NCI-H2029 (cell line): ENCODE measurements at places on chromosomes 2 and 18.

- no peak for DNase-seq
These were observed 19.8 kb downstream of the PIKFYVE start for GRCh38 chr2:208285853-208286252.

GRCh38 chr2:162613839-162614238, 224.7 kb downstream of the KCNH7 start:
- DNase-seq, result no peak

DNA sequence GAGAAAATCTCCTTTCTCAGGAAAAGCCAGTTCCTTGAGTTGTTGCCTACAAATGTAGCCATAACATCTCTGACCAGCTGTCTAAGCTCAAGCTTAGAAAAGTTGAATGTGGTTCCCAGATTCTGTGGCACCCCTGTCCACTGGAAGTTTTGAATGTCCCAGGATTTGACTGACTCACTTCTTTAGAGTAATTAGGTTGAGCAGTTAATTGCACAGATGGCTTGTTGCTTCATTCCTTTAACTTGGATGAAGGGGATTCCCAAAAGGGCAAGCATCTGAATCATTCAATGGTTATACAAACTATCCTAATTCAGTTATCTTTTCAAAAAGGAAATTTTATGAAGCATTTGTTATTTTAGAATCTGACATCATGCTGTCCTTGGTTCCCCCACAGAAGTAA, 374.7 kb downstream of the LNPK start:
- DNase-seq, result no peak

GRCh38 chr2:227515742-227516141, 43.8 kb downstream of the AGFG1 start:
- no peak for DNase-seq

GRCh38 chr2:239211396-239212094, 189.3 kb downstream of the HDAC4 start:
- DNase-seq, result no peak

- no peak for DNase-seq
These were observed 224.6 kb downstream of the ARL6IP6 start for GRCh38 chr2:152942940-152943440.

GRCh38 chr2:212726403-212726802, 187.8 kb upstream of the ERBB4 start:
- DNase-seq, result no peak

DNA sequence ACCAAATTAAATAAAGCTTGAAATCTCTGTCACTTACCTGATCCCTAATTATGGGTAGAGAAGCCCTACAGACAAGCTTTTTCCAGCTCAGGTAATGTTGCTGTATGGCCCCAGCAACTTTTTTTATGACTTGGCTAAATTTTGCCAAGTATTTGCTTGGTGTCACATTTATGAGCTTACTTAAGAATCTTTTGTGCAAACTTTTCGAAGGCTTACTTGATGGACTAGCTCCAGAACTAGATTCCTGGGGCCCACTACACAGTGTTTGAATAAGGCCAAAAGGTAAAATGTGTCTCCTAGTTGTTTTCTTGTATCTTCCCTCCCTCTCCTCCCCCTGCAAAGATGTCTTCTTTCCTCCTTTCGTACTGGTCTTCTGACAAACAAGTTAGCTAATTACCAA, 257.9 kb downstream of the OSR1 start:
- DNase-seq, result no peak
